ENCODE measurements at places on chromosomes 3 and 15.
A peak's percentile ranks its signal among the peaks of the same experiment; 100 is the strongest.

GRCh38 chr3:53501178-53501577, 6.8 kb downstream of the CACNA1D start:
- no peak for DNase-seq

- DNase-seq = no peak
Observed at GRCh38 chr3:179943117-179943880, 93.4 kb downstream of the PEX5L start.

DNA sequence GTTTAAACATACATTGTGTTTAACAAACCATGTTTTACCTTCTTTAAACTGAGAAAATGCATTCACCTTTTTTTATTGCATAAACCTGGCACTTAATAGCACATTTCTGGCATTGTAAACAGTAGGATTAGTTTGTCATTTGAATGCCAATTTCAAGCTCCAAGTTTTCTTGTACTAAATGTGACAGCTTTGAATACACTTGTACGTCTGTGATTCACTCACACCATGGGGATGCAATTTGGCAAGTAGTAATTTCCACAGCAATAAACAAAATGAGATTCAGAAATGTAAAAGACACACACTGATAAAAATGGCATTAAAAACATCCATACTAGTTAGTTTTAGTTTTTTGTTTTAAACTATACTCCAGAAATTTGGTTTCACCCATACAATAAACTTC, 598.9 kb downstream of the SI start:
- no peak for DNase-seq

DNA sequence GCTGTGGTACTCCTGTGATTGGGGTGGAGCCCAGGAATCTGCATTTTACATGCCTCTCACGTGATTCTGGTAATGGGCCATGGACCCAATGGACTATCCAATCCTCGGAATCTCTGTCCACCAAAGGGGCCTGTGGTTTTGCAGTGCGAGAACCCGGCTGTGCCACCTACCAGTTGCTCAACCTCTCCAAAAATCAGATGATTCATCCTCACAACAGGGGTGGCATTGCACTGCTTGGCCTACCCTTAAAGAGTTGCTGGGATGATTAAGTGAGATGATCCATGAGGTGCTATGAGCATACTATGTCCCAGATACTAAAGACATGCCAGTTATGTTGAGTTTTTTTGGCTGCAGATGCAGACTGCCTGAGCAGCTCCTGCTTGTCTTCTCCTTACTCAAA, 5.1 kb downstream of the ANP32A start:
- DNase-seq = no peak

DNA sequence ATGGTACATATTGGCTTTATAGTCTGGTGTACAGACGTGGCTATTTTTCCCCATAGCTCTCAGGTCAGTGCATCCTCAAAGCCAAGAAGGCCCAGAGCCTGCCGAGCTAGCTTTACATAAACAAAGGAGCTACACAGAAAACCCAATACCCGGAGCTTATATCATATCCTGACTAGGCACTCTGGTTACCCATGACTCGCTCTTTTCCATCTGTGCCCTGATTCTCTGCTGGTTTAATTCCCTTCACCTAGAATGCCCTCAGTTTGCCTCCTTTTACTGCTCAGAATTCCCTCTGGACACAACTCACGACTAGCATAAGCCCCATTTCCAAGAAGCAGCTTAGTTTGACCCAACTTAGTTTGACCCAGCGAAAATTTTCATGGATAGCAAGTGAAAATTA, 110.8 kb downstream of the TIGIT start:
- DNase-seq = no peak

DNA sequence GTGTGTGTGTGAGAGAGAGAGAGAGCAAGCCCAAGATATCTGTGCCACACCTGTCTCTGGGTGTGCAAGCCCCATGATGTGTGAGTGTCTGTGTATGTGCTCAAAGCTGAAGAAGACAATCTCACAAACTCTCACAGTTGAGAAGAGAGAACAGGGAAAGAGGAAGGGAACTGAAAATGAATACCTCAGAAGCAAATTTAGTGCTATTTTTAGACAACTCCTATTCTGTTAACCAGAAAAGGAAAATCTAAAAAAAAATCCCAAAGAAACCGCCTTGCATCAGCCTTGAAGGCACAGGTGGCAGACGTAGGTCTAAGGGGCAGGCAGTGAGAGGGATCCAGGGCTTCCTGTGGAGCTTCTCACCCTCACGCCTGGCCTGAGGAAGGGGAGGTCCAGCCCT, 47.8 kb downstream of the ATP2B2 start:
- DNase-seq = no peak

DNA sequence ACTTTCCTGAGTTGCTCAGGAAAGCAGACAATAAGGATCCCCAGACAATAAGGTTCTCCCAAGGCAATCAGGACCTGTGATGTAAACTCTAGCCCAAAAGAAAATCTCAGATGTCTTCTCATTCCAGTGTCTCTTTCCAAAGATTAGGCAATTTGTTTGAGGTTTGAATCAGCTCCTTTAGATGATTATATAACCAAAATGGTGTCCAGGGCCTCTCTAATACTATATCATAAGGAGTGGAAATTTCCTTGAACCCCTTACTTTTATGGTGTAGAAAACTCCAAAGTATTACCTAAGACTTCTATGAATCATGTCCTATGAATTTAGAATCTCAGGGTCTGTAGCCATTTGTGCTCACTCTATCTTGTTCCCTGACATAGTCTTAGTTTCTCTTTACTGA, 65.9 kb downstream of the GPR176 start:
- no peak for DNase-seq

GRCh38 chr3:148697306-148698189, at the start of gene AGTR1:
AGTR1 (plus strand) TSS chr3:148697903; CDS start chr3:148741036, 43,133 bp downstream.
- peak; percentile 45 for DNase-seq

DNA sequence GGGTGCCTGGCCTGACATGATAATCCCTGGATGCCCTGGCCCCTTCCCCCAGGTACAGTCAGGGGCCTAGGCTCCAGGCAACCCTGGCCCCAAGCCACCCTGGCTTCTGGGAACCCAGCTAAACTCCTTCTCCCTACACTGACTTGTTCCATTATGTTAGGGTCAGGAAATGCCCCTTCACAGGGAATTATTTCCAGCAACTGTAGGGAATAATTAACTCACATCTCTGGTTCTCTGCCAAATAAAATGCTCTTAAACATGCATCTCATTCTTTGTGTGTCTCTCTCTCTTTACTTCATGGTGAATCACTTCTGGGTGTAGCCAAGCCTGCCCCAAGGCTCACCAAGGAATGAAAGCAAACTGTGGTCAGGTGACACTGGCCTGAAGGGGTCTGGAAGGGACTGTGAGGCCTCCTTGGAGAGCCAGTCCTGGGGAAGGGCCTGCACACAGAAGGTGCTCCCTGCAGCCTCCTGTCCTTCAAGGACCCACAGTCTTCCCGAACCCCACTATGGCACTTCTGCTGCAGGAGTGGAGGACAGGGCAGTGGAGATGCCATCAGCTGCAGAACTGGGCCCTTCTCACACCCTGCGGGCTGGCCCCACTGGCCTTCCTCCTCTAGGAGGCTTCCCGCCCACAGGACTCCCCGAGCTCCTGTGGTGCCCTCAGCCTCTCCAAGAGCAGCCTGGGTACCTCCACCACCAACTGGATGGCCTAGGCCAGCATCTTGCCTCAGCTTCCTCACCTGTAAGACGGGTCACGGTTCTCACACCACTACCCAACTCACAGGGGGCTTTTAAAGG, 17.6 kb downstream of the TKT start:
- no peak for DNase-seq
